ENCODE measurements at places on chromosomes 3 and 15.
A peak's percentile ranks its signal among the peaks of the same experiment; 100 is the strongest.

- DNase-seq: no peak
These were observed 62.7 kb upstream of the NR2C2 start for GRCh38 chr3:14884665-14885064.

- DNase-seq: peak; percentile 76
These were observed 1.6 kb upstream of the TEX264 start for GRCh38 chr3:51669241-51670052.

GRCh38 chr3:64732576-64732975 is 44.8 kb upstream of the ADAMTS9 start:
- no peak for DNase-seq

- DNase-seq: no peak
These were observed 273.1 kb upstream of the ALCAM start for GRCh38 chr3:105093371-105094252.

DNA sequence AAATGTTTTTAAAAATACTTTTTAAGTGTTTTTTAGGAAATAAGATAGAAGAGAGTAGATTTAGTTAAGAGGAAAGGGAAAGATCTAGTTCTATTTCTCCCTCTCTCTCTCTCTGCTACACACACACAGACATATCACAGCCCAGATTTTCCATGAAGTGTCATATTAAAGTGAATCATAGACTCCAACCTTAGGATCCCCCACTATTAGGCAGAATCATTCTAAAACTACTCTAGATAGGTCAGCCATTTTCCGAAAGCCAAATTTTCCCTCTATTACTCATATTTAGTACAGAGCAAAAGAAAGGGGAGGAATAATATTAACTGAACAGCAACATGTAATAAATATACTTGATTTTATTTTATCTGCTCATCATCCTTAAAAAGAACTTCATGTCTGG is 45.1 kb upstream of the RSL24D1 start:
- no peak for DNase-seq

GRCh38 chr15:82764740-82765139 is 41.1 kb downstream of the FSD2 start:
- no peak for DNase-seq

DNA sequence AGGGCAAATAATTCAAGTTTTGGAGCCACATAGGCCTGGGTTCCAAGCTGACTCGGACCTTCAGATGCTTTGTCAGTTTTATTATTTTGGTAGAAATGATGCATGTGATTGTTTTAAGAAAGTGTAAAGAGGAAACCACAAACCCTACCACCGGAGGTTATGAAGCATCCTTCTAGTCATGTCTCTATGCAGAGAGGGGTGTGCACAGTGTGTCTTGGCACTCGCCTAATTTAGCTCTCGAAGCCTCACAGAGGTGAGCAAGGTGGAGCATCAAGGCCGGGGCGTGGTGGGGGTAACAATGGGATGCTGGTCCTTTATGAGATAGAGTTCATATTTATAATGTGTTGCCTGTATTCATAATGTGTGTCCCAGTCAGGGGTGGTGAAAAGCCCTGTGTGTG is 63.7 kb upstream of the SMAD6 start:
- no peak for DNase-seq

- no peak for DNase-seq
These were observed 143.6 kb upstream of the BHLHE40 start for GRCh38 chr3:4835616-4836043.

GRCh38 chr15:94411285-94411684 is 179.9 kb downstream of the MCTP2 start:
- DNase-seq: no peak

DNA sequence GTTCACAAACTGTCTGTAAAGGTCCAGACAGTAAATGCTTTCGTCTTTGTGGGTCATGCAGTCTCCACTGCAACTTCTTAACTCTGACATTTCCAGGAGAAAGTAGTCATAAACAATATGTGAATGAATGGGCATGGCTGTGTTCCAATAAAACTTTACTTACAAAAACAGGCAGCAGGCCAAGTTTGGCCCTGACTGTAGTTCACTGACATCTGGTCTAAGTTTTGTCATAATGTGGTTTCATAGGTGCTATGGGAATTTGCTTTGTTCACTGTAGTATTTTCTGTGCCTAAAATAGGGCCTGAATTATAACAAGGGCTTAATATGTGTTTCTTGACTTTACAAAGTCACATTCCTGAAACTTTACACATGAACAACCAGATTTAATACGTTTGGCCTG is 186.0 kb upstream of the KBTBD8 start:
- DNase-seq: no peak

DNA sequence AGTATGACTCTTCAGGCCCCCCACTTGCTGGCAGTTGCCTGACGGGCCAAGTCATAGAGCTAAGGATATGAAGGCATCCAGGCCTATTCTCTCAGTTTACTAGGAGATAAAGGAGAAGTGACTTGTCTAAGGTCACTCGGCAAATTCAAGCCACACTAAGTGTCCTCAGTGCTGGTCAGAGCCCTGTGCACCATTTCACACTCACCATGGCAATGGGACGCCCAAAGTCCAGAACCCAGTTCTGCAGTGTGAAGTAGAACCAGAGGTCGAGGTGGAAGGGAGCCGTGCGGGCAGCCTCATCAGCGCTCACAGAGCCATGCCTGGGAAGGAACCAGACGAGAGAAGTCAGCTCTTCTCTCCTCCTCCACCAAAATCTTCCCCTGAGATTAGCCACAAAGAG is 11.2 kb downstream of the CLN6 start:
- DNase-seq: no peak

DNA sequence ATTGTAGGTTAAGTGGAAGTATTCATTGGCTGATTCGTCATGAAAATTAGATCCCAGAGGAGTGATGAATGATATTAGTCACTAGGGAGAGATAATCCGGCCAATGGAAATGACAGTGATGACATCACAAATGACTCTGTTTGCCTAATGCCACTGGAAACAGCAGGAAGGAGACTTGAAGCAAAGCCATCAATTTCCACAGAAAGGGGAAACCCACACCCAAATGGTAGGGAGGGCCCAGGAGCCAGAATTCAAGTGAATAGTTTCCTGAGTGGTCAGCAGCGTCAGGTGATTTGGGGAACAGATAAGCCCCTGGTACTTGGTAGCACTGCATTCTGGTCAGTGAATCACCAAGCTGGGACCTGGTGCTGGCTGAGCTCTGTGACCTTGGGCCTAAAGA is 3.3 kb upstream of the ADAMTS9 start:
- no peak for DNase-seq

GRCh38 chr3:169668957-169669741 is 5.6 kb upstream of the MECOM start:
- peak; percentile 46 for DNase-seq

DNA sequence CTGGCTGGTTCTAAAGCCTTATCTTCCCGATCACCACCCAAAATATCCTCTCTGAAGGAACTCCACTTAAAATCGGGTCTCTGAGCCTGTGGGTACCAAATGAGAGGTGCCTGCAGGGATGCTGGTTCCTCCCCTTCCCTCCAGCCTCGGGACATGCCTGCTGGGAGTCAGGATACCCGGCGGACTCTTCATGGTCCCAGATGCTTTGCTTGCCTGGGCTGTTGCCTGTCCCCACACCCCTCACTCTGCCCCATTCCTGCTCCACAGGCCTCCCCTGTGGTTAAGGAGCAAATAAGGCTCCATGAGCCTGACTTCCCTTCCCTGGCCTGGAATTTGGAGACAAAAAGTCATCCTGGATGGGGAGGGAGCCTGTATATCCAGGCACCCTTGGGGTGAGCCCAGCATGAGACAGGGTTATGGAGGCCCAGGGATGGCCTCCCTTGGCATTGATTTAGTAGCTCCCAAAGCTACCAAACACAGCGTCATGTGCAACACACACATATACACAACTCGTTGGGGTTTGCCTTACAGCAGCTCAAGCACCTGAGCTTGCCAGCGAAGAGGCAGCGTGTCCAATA is 12.3 kb upstream of the CORO2B start:
- DNase-seq: no peak

DNA sequence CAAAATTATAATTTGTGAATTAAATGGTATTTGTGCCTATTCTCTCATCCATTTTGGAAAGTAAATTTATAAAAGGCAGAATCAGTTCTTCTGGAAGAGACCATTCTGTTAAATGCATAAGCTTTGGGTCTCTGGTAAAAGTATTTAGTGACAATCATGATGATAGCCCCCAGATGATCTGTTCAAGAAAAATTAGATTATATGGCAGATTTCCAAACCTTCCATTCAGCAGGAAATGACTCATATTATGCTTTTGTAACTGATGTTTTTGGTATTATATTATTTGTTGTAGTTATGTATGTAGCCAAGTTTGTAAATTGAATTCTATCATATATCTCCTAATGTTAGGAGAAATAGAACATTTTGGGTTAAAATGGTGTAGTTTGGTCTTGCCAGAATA is 340.8 kb upstream of the DPH6 start:
- DNase-seq: no peak

GRCh38 chr3:134364061-134364935 is 9.9 kb downstream of the AMOTL2 start:
- peak; percentile 82 for DNase-seq

- DNase-seq: no peak
These were observed 87.3 kb upstream of the PRR23E start for GRCh38 chr3:127105587-127105986.

DNA sequence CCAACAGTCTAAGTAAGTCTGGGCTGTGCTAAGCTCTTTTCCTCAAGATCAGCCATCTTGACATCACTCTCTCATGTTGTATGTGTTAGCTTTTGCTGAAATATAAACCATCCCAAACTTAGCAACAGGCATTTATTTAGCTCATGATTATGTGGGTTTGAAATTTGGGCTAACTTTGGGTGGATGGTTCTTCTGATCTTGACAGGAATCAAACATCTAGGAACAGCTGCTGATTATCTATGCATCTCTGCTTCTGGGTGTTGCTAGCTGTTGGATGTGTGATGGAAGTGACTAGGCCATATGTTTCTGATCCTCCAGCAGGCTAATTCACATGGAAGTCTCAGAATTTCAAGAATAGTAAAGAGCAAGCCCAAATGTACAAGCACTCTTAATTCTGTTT is 615.2 kb upstream of the TGFBR2 start:
- DNase-seq: no peak

DNA sequence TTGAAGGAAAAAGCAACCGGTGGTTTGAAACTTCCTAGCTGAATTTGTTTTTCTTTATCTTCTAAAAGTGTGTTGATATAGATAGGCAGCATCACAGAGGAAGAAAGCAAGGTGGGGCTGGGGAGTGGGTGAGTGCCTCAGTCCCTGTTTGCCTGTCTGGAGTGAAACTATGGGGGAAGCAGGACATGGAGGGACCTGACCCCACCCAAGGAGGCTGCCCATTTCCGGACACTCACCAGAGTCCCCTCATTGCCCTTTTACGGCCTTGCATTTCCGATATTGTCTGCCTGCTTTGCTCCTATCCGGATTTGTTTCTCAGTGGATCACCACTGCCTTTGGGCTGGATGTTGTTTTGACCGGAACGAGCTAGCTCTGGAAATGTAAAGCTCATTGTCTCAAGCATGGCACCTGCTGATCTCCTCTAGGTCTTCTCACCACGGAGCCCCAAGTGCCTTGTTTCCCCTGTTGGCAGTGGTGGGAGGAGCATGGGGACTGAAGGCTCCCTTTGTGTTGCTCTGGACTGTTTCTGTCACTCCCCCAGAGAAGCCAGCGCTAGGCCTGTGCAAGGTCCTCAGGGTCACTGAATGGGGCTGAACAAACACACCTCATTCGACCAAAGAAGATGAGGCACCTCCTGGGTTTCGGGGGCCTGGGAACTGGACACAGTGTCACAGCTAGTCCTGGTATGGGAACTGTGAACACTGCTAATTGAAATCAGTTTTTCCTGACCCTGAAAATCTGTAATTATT is 7.0 kb downstream of the CLDN11 start:
- DNase-seq: peak; percentile 79

DNA sequence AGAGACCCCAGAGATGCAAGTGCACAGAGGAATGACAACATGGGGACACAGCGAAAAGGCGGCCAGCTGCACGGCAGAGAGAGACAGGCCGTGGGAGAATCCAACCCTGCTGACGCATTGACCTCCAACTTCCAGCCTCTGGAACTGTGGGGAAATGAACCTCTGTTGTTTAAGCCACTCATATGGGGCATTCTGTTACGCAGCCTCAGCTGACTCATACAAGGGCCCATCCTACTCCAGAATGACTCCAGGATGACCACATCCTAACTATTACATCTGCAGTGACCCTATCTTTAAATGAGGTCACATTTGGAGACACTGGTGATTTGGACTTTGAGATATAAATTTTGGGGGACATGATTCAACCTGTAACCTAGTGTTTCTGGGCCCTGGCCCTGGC is 44.0 kb downstream of the KLF15 start:
- DNase-seq: no peak

GRCh38 chr3:132034097-132034485 is 723 bp downstream of the CPNE4 start:
- DNase-seq: no peak

- DNase-seq: no peak
These were observed 5.0 kb upstream of the PRRT3 start for GRCh38 chr3:9957214-9957613.

GRCh38 chr15:100879061-100879463 is 569 bp upstream of the ALDH1A3 start:
- no peak for DNase-seq

DNA sequence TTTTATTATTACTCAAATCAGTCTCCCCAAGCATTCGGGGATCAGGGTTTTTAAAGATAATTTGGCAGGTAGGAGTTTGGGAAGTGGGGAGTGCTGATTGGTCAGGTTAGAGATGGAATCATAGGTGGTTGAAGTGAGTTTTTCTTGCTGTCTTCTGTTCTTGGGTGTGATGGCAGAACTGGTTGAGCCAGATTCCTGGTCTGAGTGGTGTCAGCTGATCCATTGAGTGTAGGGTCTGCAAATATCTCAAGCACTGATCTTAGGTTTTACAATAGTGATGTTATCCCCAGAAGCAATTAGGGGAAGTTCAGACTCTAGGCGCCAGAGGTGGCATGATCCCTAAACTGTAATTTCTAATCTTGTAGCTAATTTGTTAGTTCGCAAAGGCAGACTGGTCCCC is 20.6 kb upstream of the TRANK1 start:
- no peak for DNase-seq

DNA sequence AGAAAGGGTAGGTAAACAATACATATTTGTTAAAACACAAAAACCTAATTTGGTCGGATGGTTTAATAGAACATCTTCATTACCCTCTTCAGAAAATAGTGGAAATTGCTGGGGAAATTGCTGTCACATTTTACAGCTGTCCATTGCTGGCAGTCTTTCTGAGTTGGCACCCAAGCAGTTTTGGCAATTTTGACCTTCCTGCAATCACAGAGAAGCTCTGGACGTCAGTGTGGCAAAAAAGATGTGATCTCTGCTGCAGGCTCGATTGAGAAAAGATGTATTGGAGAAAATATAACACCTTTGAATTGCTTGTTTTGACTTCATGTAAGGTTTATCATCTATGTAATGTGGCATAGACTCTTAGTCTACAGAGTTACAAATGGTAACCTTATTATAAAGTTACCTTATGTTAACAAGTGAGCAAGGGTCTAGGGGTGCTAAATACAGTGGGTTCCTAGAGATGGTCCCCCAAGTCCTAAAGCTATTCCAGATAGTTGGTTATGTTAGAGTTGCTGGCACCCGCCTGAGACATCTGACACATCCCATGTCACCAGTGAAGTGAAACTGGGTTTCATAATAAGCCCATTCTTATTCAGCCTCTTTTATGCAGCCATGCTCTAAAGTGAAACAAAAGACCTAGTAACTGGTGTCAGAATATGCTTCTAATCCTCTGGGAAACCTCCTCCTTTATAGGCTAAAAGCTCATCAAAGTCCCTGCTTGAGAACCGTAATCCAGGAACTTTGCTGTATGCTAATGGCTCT is 14.0 kb downstream of the UBE2E1 start:
- peak; percentile 35 for DNase-seq

GRCh38 chr15:64507845-64508244 is 47.5 kb downstream of the ZNF609 start:
- no peak for DNase-seq

GRCh38 chr3:124097362-124098131 is 105.6 kb upstream of the ROPN1 start:
- no peak for DNase-seq

All from dorsolateral prefrontal cortex (tissue), 122 donors.